BE2C (cell line): ENCODE measurements at places on chromosomes 4 and X.

GRCh38 chr4:140308366-140309123 lies 64.9 kb upstream of the SCOC start:
- no peak for DNase-seq

DNA sequence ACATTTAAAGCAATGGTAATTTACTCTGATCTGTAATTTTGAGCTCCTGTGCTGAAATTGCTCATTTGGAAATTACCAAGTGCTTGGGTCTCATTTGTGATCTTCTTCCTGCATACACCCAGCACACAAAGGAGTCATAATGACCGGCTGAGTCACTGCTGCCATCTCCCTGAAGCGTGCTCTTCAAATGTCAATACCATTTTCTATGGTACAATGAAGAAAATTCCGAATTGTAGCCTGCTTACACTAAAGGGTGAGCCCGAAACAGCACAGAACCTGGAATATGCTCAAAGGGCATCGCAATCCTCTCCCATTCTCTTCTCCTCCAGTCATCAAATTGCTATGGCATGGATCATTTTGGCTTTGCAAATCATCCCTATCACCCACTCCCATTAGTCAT lies 140.5 kb downstream of the GRIA3 start:
- DNase-seq = no peak

- DNase-seq = no peak
These were observed 765.4 kb upstream of the PCDH10 start for GRCh38 chr4:132383571-132384199.

DNA sequence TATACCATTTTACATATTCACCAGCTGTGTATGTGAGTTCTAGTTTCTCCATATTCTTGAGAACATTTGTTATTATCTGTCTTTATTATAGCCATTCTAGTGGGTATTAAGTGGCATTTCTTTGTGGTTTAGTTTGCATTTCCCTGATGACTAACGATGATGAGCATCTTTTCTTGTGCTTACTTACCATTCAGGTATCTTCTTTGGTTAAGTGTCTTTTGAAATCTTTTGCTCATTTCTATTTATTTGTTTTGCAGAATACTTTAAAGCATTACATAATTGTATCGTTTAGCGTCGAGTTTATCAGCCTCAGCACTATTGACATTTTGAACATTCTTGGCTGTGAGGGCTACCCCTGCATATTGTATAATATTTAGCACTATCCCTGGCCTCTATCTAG lies 85.4 kb downstream of the FRMPD4 start:
- DNase-seq = no peak

- no peak for DNase-seq
These were observed 11.7 kb upstream of the IL21 start for GRCh38 chr4:122632396-122633143.

GRCh38 chrX:51641421-51642021 lies 22.8 kb upstream of the CENPVL3 start:
- DNase-seq = peak; percentile 28
